CD4-positive, alpha-beta memory T cell (primary cell): ENCODE measurements at places on chromosomes 6 and 20.

GRCh38 chr20:38550274-38550673, 30.7 kb upstream of the ADIG start:
- no peak for DNase-seq

- DNase-seq, result no peak
Measured at GRCh38 chr6:45054610-45055009, 273.5 kb upstream of the RUNX2 start.

DNA sequence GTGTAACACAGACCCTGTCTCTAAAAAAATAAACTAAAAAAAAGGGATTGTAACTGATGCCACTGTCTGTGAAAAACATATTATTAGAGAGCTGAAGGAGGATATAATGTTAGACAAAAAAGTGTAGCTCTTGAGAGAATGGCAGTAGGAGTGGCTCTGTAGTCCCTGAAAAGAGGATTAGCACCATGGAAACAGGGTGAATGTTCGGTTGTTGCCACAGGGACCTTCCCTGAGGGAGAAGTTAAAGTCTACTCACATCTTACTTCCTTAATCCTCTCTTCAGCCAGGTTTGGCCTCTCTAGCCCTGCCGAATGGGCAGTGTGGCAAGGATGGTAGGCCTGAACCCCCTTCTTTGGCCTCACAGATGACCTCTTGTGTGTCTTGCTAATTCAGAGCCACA, 12.1 kb downstream of the SCAND1 start:
- DNase-seq, result no peak

GRCh38 chr6:40536442-40536841, 50.7 kb downstream of the LRFN2 start:
- no peak for DNase-seq

GRCh38 chr6:126919947-126920346, 198.5 kb upstream of the RSPO3 start:
- DNase-seq, result no peak

DNA sequence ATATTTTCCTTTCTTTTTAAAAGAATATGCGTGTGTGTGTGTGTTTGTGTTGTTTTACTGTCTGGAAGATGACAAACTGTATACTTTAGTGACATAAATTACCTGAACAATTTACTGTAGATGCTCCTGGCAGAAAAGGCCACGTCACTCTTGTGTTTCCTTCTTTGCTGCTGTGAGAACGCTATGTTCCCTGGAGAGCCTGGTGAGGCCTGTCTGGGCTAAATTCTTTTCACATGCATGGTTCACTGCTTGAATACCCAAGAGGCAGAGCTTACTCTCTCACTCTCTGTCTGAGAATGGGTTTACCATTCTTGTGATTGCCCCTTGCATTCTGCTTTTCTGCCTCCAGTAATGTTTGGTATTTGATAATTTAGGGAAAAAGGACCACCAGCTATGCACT, 64.3 kb downstream of the EDN1 start:
- DNase-seq, result no peak

- no peak for DNase-seq
Measured at GRCh38 chr6:119311514-119312142, 37.9 kb downstream of the MAN1A1 start.

GRCh38 chr6:2817903-2818443, 23.7 kb downstream of the SERPINB1 start:
- no peak for DNase-seq

DNA sequence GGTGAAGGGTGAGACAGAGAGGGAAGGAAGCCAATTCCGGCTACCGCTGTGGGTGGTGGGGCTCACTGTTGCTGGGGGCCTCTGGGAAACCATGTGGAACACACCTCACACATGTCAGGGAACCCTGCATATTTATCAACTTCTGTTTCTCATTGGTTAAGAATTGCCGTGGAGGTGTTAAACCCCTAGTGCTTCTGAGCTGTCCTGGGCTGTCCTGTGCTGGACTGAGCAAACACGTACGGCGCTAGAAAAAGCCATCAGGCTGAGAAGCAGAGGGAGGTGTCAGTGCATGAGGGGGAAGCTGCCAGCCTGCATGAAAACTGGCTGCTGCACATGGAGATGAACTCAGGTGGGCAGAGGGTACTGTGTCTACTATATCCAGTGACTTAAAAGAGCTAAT, 103.9 kb upstream of the JAG1 start:
- DNase-seq, result no peak

- peak; percentile 35 for DNase-seq
Measured at GRCh38 chr6:81751388-81752083, 945 bp downstream of the TENT5A start.

DNA sequence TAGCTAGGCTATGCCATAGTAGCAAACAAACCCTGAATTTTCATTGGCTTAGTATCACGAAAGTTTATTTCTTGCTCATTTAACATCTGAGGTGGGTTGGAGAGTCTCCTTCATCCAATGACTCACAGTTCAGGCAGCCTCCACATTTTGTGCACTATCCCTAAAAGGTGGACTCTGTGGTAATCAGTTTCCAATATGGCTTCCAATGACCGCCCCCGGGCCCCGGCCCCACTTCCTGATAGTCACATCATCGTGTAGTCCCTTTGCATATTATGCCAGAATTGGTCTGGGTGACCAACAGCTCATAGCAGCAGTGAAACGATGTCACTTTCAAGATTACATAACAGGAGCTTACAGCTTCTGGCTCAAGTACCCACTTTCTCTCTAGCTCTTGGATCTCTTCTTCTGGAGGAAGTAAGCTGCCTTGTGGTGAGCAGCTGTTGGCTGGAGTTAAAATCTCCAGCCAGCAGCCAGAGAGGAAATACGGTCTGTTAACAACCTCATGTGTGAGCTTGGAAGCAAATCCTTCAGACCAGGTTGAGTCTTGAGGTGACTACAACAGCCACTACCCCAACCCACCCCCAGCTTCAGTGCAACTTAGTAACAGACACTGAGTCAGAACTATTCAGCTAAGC, 7.8 kb downstream of the HCRTR2 start:
- DNase-seq, result no peak

DNA sequence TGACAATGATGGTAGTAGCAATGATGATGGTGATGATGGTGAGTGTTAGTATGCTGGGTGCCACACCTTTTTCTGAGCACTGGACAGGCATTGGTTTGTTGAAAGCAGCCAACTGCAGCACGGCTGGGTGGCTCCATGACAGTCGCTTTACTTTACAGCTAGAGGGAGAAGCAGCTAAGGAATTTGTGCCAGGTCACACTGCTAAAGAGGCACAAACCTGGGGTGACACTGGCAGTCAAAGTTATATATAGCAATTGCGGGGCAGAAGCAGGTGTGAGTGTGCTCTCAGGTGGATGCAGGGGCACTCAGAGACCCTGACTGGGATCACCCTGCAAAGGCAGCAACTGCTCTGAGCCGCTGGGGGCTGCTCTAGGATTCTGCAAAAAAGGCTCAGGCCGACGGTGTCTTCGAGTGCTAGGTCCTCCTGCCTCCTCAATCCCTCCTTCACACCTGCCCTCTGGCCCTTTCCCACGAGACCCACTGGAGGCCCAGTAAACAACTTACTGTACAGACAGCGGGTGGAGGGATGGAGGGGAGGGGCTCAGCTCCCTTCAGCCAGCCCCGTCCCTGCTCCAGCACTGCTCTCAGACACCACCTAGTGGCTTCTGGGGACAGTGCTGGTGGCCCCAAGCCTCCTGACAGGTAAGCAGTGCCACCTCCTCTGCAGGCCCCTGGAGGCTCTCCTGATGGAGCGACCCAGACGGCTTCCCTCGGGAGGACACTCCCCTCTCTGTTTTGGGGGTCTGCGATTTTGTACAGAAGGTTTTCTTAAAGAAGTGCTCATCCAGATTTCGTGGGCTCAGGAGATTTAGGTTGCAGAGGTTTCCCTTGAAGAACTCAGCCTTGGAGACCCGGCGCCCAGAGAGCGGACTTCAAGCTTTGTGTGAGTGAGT, 4.4 kb upstream of the RPS21 start:
- DNase-seq, result peak; percentile 71

GRCh38 chr6:55898342-55898741, 23.0 kb upstream of the BMP5 start:
- no peak for DNase-seq

DNA sequence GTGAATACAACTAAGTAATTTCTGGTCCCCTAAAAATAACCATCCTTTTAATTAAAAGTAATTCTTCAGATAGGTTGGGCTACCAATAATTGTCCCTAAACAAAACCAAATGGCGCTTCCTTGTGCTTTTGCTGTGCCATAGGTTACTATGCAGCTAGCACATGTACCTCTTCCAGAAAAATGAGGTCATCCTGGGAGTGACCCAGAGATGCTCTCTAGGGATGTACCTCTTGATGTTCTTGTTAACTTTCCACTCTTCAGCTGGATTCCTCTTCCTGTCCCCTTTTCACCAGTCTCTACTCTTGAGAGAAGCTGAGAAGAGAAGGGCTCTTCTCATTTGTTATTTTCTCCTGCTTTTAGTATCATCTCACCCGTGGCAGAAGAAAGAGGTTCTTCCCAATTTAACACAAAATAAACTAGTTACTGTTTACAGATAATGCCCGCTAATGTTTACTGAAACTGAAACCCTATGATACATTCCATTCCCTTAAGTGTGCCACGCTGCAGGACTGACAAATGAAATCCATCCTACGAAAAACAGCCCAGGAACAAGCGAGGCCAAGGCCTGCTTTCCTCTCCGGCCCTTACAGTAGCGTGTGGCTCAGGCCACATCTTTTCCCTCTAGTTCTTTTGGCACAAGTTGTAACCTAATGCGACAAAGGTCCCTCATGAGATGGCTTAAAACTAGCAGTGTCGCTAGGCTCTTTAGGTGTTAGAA, 24.2 kb downstream of the MRS2 start:
- no peak for DNase-seq

GRCh38 chr20:1893721-1894470, 1.3 kb upstream of the SIRPA start:
- no peak for DNase-seq

GRCh38 chr6:86629123-86629522, 308.2 kb upstream of the HTR1E start:
- DNase-seq, result no peak

GRCh38 chr20:20363799-20364592, 3.9 kb upstream of the INSM1 start:
- DNase-seq, result no peak

GRCh38 chr20:31746068-31746878, 7.2 kb downstream of the TPX2 start:
- DNase-seq, result no peak

DNA sequence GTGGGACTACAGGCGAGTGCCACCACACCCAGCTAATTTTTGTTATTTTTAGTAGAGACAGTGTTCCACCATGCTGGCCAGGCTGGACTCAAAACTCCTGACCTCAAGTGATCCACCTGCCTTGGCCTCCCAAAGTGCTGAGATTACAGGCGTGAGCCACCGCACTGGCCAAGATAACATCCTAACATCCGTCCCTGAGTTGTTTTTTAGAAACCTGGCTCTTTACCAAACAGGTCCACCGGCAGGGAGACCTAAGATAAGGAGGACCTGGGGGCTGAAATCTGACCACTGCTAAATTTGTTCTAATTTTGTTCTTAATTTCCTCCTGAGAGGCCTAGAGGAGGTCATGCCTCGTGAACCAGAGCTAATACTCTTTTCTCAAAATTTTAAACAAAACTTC, 20.5 kb downstream of the CTCFL start:
- no peak for DNase-seq

DNA sequence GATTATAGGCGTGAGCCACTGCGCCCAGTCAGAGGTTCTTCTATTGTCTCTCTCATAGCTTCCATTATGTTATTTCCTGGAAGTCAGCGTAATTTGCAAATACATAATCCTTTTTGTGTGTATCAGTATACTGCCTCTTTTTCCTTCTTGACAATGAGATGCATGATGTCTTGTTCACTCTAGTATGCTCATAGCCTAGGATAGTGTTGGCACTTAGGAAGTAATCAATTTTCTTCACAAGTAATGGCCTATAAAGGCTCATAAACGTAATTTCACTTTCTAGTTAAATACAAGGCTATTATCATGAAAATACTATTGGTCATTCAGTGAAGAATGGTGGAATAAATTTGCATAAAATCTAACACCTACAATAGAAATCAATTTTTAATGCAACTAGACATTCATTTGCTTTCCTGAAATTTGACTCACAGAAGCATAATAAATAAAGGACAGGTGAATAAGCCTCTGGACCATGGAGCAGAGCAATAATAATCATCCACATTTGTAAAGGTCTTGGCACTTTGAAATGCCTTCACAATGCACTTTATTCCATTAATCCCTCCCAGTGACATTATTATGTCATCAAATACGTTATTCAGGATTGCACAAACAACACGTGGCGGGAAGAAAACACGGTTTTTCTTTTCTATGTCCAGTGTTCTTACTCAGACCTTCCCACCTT, 366.9 kb upstream of the BTBD3 start:
- DNase-seq, result no peak

- DNase-seq, result no peak
Measured at GRCh38 chr20:63361519-63362435, 628 bp upstream of the CHRNA4 start.

DNA sequence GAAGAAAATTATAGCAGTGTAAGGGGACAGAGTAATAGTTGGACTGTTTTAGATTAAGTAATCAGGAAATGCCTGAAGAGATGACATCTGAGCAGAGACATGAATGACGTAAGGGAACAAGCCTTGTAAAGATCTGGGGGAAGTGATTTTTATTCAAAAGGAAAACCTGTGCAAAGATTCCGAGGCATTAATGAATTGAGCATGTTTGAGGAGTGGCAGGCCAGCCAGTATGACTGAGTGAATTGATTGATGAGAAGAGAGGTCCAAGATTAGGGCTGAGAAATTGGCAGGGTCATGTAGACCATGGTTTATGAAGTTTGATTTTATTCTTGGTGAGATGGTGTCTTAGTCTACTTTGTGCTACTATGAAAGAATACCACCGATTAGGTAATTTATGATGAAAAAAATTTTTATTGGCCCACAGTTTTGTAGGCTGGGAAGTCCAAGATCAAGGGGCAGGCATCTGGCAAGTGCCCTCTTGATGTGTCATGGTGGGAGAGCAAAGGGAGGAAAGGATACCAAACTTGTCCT, 95.1 kb downstream of the LIN28B start:
- DNase-seq, result no peak

- peak; percentile 92 for DNase-seq
Measured at GRCh38 chr6:46011188-46012085, 4.2 kb downstream of the CLIC5 start.

- DNase-seq, result no peak
Measured at GRCh38 chr20:20089018-20089417, 36.7 kb downstream of the CFAP61 start.

DNA sequence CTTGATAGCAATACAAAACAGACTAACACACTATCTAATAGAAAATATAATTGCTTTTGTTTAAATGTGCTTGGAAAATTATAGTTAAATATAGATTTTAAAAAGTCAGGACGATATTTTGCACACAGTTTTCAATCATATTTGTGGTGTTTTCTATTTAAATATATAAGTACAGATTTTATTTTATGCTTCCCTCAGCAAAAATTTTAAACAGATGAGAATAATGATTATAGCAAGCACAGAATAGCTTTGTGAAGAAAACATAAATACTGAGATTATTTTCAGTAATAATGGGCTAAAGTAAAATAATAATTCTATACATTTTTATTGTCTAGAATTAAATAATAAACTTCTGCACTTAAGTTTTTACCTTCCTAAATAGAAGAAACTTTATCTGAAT, 809.4 kb downstream of the PHF3 start:
- DNase-seq, result no peak
